ENCODE measurements at places on chromosomes 6 and 20.
A peak's percentile ranks its signal among the peaks of the same experiment; 100 is the strongest.

DNA sequence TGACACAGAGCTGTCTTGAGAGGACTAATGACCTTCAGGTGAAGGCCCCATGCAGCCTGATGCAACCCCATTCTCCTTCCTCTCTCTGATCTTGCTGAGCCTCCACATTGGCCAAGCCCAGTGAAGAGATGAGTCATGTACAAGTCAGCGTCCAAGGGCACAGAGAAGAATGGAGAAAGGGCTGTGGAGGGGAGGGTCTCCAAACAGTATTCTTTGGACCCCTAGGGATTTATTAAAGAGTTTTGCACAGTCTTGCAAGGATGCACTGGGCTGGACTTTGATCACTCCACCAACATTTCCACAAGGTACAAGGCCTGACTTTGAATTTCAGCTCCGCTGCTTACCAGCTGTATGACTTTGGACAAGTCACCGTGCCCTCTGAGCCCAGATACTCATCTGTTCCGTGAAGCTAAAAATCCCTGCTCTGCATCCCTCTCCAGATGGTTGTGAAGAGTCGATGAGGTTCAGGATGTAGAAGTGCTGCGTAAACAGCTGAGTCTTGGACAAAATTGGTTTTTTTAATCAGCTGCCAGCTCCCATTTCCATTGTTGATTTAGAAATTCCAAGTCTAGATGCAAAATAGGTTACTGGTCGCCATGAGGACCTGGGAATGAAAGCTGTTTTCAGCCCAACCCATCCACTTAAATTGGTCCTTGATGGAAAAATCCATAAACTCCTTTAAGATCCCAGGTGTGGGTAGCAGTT is 14.1 kb upstream of the KCNG1 start:
- DNase-seq: no peak

GRCh38 chr6:53768636-53769035 is 26.2 kb upstream of the LRRC1 start:
- DNase-seq: no peak

DNA sequence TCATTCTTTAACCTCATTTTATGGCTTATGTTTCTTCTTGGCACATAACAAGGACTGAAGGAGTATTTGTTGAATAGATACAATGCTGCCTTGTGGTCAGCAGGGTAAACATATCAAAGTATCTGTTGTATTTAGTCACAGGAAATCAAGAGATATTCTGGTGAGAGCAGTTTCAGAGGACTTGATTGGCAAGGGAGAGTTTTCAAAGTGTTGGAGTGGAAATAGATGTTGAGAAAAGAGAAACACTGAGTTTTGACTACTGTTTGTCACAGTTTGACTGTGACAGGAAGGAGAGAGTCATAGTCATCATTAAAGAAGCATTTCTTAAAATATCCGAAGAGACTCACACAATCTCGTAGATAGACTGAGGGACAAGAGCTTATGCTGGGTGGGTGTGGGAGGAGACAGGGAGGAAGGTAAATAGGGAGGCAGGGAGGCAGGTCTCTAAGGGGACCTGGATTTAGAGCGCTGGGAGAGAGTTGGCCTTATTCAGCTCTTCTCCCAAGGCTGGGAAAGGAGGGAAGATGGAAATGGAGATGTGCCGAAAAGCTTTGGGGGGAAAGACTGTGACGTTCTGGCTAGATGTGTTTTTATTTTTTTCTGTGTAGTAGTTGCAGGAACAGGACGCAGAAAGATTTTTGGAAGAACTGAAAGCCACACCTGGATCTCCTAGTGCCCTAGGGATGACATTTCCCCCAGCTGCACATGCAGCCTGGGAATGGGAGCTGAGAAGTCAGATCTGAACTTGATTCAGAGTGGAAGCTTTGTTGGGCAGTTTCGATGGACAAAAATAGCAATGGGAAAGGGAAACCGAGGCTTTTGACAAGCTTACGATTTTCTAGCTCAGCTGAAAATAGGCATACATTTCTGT is 65.0 kb upstream of the IFNGR1 start:
- DNase-seq: no peak

- DNase-seq: no peak
Measured at GRCh38 chr20:52964131-52964530, 8.0 kb upstream of the TSHZ2 start.

GRCh38 chr6:27558028-27558724 is 85.3 kb upstream of the ZNF184 start:
- no peak for DNase-seq

DNA sequence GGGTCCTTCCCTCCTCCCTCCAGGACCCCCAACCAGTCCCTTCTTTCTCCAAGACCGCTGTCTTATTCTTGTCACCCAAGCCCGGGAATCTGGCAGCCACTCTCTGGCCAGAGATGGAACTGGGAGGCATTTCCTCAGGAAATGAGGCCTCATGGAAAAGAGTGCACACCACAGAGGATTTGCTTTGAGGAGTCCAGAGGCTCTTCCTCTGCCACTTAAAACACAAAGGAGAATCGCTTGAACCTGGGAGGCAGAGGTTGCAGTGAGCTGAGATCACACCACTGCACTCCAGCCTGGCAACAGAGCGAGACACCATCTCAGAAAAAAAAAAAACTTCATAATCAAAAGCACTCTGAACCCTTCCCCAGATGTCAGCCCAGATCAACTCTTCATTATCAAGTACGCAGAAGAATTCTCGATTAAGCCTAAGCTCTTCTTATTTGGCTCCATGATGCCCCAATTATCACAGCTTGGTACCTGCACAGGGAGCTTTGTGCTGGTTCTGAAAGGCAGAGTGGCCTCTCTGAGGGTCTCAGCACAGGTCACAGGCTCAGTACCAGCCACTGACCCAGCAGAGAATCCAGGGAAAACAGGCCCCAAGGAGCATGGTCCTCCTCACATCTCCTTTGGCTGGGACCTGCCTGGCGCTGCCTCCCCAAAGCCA is 82.9 kb upstream of the MAFB start:
- DNase-seq: no peak

DNA sequence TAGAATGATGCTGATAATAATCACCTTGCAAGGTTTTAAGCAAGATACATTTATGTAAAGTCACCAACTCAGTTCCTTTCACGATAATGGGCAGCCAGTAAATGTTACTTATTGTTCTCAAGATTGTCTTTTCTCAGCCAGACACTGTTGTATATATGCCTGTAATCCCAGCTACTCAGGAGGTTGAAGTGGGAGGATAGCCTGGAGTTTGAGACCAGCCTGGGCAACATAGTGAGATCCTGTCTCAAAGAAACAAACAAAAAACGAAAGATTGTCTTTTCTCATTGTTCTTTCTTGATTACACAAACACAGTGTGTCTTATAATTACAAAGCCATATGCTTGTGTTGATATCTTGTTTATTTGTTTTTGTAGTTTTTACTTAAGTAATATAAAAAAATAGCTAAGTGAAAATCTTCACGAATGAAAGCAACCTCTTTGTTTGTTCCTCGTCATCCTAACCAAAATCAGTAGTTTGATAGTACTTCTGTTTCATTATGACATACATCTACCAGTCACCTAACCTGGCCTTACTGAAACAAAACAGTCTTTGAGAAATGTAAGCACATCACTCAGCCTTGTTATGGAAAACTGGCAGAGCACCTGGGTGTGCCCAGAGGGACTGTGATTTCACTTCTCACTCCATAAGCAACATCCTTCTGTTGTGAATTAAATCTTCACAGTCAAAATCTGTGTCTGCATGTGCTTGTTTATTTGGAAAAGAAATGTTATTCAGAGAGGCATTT is 436.2 kb upstream of the SOX4 start:
- DNase-seq: no peak

DNA sequence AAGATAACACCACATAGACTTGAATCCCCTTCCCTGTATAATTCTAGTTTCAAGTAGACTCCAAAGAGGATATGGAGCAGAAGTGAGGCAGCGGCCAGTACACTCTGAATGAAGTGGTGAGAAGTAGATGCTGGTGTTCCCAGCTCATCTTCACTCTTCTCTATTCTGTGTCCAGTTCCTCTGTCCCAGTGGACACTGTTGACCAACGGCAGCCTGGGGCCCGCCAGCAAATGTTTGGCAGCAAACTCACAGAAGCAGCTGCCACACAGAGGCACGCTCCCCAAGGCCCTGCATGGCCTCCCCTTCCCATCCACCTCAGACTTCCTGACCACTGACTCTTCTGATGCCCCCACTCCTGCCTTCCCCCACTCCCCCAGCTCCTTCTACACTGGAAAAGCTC is 358.9 kb upstream of the ID4 start:
- DNase-seq: no peak

- DNase-seq: no peak
Measured at GRCh38 chr6:118952683-118953082, 17.7 kb upstream of the MCM9 start.

DNA sequence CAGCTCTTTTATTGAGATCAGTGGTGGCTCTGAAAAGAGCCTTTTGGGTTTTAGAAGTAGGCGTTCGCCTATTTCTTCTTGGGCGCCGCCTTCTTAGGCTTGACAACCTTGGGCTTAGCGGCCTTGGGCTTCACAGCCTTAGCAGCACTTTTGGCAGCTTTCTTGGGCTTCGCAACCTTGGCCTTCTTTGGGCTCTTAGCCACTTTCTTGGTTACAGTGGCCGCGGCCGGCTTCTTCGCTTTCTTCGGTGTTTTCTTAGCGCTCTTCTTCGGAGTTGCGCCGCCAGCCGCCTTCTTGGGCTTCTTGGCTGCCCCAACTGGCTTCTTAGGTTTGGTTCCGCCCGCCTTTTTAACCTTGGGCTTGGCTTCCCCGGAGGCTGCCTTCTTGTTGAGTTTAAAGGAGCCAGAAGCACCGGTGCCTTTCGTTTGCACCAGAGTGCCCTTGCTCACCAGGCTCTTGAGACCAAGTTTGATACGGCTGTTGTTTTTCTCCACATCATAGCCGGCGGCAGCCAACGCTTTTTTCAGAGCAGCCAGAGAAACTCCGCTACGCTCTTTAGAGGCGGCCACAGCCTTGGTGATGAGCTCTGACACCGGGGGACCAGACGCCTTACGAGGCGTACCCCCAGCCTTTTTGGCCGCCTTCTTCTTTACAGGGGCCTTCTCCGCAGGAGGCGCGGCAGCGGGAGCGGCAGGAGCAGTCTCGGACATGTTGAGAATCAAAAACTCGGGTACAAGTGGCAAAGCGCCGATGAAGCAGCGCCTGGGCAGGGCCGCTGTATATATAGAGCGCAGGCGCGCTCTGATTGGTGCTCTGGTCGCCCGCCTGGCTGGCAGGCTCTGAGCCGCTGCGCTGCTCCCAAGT is 31.3 kb upstream of the HFE start:
- DNase-seq: peak; percentile 92

DNA sequence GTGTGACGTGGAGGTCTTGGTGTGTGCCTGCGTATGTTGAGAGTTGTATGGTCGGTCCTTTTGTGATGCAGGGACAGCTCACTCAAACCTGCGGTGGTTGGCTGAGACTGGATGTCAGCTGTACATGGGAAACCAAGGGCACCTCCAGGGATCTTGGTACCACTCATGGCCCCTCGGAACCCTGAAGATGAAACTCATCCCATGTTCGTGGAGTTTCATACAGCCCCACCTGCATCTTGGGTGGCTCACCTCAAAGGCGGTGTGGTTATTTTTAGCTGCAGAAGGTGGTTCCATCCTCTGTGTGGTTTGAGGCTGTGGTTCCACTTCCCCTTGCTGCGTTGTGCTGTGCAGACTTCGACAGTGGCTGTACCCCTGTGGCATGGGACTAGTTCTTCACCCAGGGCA is 52.6 kb upstream of the SLC22A1 start:
- DNase-seq: no peak

DNA sequence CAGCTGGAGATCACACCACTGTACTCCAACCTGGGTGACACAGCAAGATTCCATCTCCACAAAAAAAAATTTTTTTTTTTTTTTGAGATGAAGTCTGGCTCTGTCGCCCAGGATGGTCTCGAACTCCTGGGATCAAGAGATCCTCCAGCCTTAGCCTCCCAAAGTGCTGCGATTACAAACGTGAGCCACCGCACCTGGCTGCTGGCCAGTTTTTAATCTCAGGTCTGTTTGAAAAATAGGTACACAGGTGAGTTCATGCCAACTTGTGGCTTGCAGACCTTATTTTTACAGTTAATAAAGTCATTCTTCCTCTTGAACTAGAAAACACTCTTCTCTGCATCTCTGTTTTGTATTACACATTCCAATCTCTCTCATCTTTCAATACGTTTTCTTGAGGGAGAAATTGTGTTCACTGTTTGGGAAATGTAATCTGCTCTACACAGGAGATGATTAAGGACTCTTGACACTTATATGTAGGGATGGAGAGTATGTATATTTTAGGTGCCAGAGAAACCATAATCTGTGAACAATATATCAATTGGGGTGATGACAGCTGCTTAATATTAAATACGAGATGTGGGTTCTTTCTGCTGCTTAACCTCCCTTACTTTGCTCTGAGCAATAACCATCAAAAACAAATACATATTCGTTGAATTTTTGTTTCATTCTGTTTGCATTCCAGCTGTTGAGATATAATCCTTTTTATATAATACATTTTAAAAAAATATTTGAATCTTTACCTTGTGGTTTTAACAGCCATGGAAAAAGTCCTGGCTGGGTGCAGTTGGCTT is 17.7 kb upstream of the RIPOR3 start:
- no peak for DNase-seq

Data from GM03348 (cell line).